ENCODE measurements at places on chromosomes 3 and 15.

DNA sequence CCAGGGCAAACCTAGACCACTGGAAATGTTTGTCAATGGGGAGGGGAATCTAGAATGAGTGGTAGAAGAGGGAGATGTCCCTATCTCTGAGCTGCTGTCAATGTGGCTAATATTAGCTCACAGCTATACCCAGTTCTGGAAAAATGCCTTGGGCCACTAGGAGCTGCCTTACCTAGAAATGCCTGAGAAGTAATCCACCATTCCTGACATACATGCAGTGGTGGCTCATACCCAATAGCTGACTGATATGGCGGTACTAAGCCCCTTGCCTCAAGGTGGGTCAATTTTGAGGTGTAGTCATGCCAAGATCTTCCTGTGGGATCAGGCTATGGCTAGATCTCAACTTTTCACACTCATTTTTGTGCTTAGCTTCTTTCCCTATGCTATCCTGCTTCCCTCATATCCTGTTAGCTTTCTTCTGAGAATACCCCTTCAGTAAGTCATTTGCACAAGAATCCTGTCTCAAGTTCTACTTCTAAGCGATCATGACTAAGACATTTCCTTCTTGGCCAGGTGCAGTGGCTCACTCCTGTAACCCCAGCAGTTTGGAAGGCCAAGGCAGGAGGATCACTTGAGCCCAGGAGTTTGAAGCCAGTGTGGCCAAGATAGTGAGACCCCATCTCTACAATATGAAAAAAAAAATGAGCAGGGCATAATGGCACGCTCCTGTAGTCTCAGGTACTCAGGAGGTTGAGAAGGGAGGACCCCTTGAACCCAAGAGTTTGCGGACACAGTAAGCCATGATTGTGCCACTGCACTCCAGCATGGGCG is 49.1 kb upstream of the RFX7 start:
- DNase-seq = no peak

- DNase-seq = peak; percentile 50
These were observed 109.9 kb downstream of the TBC1D5 start for GRCh38 chr3:17632401-17633100.

DNA sequence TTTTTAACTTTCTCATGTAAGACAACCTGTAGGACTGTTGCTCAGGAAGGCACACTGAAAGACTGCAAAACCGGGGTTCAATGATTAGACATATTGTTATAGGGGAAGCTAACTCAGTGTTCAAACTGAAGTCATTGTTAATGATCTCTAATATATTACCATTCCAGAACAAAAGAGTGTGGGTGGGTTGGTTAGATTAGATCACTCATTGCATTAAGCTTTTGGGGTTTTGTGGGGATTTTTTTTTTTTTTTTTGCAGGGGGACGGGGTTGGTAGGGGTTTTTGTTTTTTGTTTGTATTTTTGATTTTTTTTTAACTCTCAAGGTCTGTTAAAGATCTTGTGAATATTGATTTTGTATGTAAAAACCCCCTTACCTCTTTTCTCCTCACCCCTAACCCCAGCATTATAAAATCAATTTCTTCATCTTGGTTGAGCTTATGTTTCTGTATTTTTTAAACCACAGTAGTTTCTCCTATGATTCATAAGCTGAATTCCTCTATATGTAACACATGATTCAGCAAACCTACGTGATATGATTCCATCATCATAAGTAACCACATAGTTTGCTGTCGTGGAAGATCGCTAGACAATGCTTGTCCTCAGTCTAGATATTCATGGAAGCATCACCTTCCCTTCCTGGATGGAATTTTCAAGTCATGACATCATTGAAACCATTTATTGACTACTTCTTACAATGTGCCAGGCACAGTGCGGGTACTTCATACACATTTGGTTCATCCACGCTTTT is 544.1 kb upstream of the MDFIC2 start:
- peak; percentile 57 for DNase-seq

DNA sequence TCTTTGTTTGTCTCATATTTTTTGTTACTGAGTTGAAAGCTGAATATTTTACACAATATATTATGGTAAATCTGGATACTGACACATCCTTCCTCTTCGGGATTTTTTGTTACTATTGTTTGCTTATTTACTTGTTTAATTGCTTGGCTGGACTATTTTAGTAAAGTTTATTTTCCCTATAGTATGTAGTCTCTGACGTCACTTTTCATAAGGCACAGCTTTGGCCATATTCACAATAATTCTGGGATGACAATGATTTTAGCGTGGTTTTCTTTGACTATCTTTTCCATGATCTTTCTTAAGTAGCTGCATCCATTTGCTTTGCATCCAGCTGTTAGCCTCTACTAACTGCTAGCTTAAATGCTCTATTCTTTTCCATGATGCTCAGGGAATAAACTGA is 552.4 kb downstream of the VGLL3 start:
- no peak for DNase-seq
